CD4-positive, alpha-beta T cell treated with Interleukin-2 at 100 ng/mL for 4 hours (primary cell): ENCODE measurements at places on chromosomes 13 and 19.

GRCh38 chr19:45800070-45800553 is 7.5 kb upstream of the DMWD start:
- DNase-seq = no peak

- no peak for DNase-seq
Measured at GRCh38 chr19:788983-789700, 8.1 kb upstream of the PTBP1 start.

DNA sequence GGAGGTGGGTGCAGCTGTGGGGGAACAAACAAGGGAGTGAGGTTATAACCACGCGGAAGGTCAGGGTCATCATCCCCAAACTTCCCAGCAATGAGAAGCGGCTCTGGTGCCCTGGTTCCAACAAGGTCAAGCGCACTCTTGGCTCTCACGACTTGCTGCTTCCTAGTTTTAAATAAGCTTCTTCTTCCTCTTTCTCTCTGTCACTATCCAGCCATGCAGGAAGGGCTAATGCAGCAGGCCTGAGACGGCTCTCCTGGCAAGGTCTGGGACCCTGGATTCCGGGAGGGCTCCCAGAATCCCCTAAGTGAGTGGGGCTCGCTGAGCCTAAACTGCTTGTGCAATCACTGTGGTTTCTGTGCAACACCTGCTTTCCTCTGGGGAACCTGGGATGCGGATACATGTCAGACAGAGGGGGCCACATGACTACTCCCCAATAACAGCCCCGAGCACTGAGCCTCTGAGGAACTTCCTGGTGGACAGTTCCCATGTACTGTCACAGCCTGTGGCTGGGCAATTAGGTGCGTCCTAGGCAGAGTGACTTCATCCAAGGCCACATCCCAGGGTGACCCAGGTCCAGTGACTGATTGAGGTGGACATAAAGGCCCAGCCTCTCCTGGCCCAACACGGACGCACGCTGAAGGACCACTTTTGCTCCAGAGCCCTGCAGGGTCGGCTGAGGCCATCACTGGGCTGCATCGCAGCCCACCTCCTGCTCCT is 24.2 kb downstream of the VRK3 start:
- DNase-seq = no peak

GRCh38 chr13:29799041-29799440 is 51.4 kb downstream of the UBL3 start:
- DNase-seq = no peak

DNA sequence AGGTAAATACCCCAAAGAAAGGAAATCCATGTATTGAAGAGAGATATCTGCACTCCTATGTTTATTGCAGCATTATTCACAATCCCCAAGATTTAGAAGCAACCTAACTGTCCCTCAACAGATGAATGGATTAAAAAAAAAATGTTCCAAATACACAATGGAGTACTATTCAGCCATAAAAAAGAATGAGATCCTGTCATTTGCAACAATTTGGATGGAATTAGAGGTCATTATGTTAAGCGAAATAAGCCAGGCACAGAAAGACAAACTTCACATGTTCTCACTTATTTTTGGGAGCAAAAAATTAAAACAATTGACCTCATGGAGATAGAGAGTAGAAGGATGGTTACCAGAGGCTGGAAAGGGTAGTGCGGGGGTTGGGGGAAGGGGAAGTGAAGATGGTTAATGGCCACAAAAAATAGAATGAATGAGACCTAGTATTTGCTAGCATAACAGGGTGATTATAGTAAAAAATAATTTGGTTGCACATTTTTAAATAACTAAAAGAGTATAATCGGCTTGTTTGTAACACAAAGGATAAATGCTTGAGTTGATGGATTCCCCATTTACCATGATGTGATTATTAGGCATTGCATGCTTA is 9.7 kb upstream of the ZNF709 start:
- no peak for DNase-seq

- DNase-seq = no peak
Measured at GRCh38 chr13:34066344-34066743, 248.4 kb downstream of the RFC3 start.

DNA sequence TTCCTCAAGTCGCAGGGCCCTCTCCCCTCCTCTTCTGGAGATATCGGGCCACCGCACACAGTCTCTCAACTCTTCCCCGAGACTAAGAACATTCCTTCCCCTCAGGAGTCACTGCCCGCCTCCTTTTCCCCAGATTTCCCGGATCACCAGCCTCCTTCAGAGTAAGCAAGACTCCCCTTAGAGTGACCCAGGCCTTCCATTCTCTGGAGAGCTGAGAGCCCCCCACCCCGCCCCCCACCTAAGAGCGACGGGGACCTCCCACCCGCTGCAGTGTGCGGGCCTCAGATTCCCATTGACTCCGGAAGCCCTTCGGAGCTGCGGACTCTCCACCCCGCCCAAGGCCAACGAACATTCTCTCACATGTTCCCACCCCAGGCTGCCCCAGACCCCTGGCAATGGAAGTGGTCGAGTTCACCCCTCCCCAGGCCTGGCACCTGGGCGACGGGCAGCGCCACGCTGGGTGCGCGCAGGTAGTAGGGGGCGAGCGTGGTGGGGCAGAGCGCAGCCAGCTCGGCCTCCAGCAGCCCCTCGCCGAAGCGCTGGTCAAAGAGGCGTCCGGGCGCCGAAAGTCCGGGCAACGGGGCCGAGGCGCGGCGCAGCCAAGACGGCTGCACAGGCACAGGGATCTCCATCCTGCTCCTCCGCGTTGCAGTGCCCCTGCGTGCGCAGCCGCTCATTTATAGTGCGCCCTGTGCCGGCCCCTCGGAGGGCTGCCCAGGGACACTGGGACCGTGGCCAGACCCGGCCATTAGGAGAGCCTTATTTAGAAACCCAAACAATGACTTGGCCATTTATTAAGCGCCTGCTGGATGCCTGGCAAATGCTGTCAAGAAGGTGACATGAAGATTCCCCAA is at the start of gene HSPB6:
Gene HSPB6, minus strand, starts transcription at position 653 of the 854 bp plus-strand sequence. Its CDS starts 21 bp downstream, at position 632.
- no peak for DNase-seq

DNA sequence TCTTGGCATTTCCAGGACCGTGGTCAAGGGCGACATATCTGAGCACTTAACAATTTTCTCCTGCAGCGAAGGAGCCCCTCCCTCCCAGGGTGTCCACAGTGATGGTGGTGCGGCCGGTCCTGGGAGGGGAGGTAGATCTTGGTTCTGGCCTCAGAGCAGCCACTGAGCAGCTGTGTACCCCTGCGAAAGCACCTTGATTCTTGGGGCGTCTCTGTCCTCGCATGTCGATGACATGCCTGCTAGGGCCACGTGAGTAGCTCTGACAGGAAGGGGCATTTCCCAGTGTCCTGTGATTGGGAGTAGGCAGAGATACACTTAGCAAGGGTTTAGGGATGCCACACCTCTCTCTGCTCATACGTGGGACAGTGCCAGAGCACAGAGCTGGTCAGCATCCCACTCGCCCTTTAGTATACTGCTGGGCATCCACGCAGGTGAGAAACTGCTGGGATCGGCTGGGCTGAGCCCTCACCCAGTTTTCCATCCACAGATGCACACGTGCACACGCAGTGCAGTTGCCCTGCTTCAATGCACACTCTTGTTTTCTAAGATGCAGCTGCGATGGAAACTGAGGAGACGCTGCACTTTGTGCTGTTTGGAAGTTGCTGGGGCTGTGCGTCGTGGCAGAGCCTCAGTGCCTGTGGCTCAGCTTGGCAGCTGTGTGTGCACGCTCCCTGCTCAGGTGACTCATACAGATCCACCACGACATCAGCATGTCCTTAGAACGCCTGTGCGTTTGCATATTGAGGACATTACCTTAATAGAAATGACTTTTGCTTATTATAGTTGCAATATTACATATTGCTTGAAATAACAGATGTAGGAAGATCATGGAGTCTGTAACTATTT is 66.8 kb downstream of the TEX29 start:
- DNase-seq = no peak

DNA sequence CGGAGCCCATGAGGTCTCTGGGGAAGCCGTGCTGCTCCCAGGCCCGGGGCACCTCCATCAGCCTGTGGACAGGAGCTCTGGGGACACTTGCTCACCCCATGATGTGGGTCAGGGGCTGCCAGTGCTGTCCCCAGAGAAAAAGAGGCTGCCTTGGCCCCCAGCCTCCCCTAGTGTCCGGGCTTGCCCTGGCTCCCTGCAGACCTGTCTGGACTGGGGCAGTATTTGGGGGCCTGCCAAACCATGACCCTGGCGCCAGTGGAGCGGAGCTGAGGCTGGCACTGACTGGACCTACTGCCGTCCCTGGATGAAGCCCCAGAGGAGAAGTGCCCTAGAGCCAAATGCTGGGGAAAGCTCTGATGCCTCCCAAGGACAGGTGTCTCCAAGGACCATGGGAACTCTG is 30.4 kb downstream of the ELAVL1 start:
- DNase-seq = no peak
